ENCODE measurements at places on chromosomes 16 and 17.
A peak's percentile ranks its signal among the peaks of the same experiment; 100 is the strongest.

- peak; percentile 58 for DNase-seq
Measured at GRCh38 chr17:58006560-58006923, 504 bp downstream of the SRSF1 start.

GRCh38 chr16:50165473-50165872 lies 12.4 kb downstream of the TENT4B start:
- no peak for DNase-seq

GRCh38 chr16:69709456-69710084 lies 16.8 kb downstream of the NQO1 start:
- peak; percentile 54 for DNase-seq

GRCh38 chr16:70657956-70658355 lies 11.6 kb downstream of the IL34 start:
- DNase-seq: no peak

DNA sequence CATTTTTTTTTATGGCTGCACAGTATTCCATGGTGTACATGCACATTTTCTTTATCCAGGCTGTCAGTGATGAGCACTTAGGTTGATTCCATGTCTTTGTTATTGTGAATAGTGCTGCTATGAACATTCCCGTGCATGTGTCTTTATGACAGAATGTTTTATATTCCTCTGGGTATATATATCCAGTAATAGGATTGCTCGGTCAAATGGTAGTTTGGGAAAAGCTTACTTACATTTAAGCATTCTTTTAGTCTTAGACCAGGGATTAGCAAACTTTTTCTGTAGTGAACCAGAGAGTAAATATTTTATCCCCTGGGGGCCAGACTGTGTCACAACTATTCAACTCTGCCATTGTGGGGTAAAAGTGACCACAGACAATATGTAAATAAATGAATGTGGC lies 40.2 kb downstream of the MED13 start:
- DNase-seq: no peak

DNA sequence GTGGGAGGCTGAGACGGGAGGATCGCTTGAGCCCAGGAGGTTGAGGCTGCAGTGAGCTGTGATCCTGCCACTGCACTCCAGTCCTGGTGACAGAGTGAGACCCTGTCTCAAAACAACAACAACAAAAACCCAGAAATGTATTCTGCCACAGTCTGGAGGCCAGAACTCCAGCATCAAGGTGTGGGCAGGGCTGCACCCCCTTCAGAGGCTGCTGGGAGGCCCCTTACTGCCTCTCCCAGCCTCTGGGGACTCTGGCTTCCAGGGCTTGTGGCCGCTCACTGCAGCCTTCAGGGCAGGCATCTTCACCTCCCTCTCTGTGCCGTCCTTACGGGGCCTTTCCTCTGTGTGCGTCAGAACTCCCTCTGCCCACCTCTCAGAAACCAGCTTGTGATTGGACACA lies 209.4 kb upstream of the GSE1 start:
- no peak for DNase-seq

GRCh38 chr16:3050487-3050886 lies 4.1 kb downstream of the MMP25 start:
- no peak for DNase-seq

DNA sequence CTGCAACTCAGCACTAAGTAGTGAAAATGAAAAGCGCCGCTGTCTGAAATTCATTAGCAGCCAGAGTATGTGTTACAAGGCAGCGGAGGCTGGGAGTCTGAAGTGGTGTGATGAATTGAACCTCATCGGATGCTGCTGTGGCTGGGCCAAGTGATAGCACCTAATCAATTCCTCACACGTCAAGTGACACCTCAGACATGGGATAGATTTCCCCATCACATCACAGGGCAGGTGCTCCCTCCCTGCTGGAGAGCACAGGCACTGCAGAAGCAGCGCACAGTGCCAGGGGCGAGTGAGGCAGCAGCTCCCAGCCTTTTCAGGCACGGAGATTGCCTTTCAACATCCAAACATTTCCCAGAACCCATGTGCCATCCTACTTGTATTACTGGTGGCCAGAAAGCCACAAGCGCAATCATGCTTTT lies 32.2 kb downstream of the DRC3 start:
- no peak for DNase-seq

GRCh38 chr16:49854796-49855203 lies 1.1 kb downstream of the ZNF423 start:
- no peak for DNase-seq

DNA sequence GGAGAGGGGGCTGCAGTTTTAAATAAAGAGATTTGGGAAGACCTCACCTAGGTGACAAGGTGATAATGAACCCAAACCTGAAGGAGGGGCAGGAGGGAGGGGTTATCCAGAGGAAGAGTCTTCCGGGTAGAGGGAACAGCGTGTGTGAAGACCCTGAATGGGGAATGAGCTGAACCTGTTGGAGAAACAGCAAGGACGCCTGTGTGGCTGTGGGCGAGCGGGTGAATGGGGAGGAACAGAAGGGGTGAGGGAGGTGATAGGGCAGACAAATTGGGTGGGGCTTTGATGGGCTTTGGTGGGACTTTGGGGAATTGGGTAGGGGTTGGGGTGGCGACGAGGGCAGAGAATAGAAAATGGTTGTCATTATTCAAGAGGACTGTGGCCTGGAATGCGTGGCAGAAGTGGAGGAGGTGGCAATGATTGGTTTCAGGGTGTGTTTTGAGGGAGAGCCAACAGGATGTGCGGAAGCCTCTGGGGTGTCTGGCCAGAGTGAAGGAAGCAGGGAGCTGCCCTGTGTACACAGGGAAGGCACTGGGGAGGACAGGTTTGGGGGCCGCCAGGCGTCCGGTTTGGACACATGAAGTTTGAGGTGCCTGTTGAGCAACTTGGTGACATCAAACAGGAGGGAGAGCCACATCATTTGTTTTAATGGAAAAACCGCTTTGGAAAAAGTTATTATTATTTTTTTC lies 48.7 kb downstream of the NKD1 start:
- DNase-seq: no peak

DNA sequence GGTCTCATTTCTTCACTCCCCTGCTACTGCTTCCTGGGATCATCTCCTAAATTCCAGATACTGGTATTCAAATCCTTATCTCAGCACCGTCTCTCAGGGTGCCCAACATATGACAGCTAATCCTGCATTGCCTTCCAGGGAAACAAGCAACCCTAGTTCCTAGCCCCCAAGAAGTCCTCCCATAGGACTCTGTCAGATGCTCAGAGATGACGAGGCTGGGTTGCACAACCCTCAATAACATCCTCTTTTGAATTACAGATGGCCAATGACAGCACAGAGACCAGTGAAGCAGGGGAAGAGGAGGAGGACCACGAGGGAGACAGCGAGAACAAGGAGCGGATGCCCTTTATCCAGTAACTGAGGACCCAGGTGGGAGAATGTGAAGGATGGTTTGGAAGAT lies 45.0 kb upstream of the CLEC3A start:
- no peak for DNase-seq

- no peak for DNase-seq
Measured at GRCh38 chr17:37123941-37124820, 175.4 kb downstream of the AATF start.

DNA sequence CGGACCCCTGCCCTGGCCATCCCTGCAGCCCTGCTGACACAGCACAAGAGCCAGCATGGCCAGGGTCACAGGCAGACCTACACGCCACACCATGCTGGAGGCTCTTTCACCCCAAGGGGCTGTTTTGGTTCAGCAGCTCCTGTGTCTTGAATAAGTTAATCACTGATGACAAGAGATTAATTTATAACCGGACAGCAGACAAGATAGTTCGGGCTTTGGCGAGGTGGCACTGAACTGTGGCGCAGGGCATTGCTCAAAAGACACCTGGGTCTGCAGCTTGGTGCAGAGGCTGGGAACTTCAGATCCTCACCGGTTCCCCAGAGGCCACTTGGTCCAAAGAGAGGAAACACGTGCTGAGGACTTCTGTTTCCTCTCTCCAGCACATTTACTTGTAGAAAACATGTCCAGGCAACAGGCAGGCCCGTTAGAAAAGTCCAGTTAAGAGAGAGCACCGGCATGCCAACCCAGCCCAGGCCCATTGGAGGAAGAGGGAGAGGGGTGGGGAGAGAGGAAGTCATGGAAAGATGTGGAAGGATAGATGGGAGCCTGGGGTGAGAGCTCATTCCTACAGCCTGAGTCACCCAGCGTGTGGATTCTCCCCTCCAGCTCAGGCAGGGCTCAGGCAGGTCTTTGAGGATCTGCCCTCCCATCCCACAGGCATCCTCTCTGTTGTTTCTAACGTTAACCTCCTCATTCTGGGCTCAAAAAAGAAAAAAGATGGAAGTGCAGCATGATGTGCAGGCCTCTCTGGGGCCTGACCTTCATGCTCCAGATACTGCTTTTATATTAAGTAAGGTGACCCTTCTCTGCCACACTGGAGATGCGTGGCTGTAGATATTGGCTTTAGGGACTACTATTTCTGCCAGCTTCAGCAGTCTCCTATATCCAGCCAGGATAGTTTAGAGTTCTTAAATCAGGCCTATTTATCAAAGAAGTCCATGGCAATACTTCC lies 80.0 kb upstream of the HNF1B start:
- DNase-seq: no peak

GRCh38 chr17:45705123-45706009 lies 78.8 kb upstream of the CRHR1 start:
- no peak for DNase-seq

DNA sequence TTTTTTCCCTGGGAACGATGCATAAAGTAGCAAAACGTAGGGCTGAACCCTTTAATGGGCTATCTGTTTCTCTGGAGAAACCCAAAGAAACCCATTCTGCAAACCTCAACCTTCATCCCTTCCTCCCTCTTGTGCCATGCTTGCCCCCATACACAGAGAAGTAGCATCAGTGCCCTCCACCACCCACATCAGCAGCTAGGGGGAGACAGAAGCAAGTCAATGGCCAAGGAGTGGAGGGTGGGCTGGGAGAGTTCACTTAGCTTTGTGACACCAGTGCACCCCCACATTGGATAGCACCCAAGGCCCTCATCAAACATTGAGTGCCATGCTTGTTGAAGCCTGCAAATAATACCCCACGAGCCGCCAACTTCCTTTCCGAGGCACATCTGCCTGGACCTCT lies 282.4 kb downstream of the ABCC12 start:
- no peak for DNase-seq

DNA sequence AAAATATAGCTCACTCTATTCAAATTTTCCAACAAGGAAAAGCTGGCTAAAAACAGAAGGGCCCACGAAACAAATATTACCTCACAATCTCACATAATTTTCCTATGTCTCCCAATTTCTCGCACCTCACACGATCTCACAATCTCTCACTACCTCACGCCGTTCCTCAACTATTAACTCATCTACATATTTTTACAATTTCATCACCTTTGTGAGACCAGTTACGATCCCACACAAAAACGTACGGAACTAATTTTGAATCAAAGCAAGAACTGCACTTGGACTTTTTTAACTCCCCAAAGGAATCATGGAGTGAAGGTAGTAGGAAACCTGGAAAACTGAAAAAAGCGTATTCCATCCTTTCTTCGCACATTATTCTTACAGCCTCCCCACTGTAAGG lies 1.1 kb downstream of the CBX1 start:
- DNase-seq: no peak

DNA sequence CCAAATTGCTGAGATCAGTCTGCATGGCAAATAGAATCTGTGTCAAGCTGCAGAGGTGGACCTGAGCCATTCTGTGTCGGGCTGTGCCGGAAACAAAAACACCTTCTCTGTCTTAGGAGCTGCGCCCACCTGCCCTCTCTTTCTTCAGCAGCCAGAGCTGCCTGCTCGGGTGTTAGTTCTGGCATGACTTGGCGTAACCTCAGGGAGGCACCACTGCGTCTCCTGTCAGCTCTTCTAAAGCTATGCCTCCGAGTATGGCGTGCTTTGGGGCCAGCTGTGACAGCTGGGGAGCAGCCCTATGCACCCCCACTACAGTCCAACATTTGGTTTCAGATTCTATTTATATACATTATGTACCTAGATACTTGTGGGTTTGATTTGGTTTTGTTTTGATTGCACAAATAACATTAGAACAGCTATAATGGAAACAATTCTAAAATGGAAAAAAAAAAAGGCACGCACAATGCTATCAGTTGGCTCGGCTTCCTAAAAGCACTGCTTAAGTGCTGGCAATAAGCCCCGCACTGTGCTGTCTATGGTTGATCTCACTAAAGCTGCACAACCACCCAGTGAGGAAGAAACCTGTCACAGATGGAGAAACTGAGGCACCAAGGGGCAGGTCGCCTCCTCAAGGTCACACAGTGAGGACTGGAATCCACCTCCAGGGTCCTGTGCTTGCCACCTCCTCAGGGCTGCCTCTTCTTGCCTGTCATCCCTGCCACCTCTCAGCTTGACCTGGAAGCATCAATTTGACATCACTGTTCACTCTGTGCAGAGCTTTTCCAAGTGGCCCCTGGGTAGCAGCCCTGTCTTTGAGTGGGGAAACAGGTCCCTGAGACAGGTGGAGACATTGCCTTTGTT lies 18.7 kb upstream of the ADGRG1 start:
- DNase-seq: peak; percentile 86

GRCh38 chr16:57591870-57592485 lies 36.5 kb upstream of the ADGRG1 start:
- no peak for DNase-seq

- no peak for DNase-seq
Measured at GRCh38 chr16:71338632-71339031, 19.9 kb upstream of the CALB2 start.

DNA sequence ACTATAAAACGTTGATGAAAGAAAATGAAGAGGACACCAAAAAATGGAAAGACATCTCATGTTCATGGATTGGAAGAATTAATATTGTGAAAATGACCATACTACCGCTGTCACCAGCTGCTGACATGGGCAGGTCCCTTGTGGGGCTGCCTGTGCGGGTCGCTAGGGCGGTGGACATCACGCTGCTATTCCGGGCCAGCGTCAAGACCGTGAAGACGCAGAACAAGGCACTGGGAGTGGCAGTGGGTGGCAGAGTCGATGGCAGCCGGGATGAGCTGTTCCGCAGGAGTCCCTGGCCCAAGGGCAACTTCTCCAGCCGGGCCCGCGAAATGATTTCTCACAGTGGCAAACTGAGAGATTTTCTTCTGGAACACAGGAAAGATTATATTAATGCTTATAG lies 48.2 kb upstream of the NSRP1 start:
- no peak for DNase-seq

GRCh38 chr17:80564545-80564944 lies 19.9 kb downstream of the RPTOR start:
- DNase-seq: no peak

- DNase-seq: no peak
Measured at GRCh38 chr17:44977065-44977464, 9.0 kb upstream of the C1QL1 start.

- DNase-seq: peak; percentile 70
Measured at GRCh38 chr16:75206749-75207451, at the start of gene CTRB2. Gene CTRB2 (minus strand): TSS chr16:75207161. CDS start chr16:75207141, 20 bp downstream.

- peak; percentile 32 for DNase-seq
Measured at GRCh38 chr17:17350491-17351355, 47.5 kb downstream of the NT5M start.

- DNase-seq: no peak
Measured at GRCh38 chr17:71287071-71287823, 833.6 kb upstream of the SOX9 start.

DNA sequence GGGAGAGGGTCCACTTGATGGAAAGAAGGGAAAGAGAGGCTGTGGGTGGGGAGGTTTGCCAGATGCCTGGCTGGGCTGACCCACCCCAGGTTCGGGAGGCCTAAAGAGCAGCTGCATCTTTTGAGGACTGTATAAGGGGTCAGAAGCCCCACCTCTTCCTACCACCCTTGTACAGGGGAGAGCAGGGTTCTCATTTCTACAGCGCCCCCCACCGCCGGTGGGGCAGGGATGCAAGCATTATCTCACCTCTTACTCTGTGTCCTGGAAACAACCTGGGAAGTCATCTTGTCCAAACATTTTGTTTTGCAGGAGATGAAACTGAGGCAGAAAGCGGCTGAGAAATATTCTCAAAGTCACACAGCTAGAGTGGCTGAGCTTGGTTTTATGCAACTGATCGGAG lies 22.5 kb upstream of the CCDC182 start:
- DNase-seq: no peak

GRCh38 chr16:79713609-79714309 lies 113.2 kb upstream of the MAF start:
- DNase-seq: no peak
